ENCODE measurements at places on chromosomes 6 and 20.

GRCh38 chr6:105753620-105754211 is 332.4 kb upstream of the PRDM1 start:
- no peak for DNase-seq

- no peak for DNase-seq
Observed at GRCh38 chr20:62709537-62709905, 885 bp downstream of the NTSR1 start.

- DNase-seq: no peak
Observed at GRCh38 chr6:80608881-80609280, 502.4 kb downstream of the BCKDHB start.

DNA sequence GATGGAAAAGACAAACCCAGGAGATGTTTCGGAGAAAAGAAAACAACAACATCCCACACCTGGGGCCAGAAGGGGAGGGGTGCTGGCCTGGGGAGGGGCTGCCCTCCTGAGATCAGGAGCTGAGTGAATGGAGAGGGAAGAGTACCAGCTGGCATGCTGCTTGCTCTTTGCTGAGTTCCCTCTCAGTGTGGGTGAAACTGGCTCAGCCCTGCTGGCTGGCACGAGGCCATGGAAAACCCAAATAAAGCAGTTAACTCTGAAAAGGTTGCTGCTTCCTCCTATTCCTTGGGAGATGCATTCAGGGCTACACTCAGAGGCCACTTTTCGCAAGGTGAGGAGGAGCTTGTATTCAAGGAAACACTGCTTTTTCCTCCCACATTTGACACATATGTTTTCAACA is 8.0 kb upstream of the KCNK16 start:
- DNase-seq: no peak

DNA sequence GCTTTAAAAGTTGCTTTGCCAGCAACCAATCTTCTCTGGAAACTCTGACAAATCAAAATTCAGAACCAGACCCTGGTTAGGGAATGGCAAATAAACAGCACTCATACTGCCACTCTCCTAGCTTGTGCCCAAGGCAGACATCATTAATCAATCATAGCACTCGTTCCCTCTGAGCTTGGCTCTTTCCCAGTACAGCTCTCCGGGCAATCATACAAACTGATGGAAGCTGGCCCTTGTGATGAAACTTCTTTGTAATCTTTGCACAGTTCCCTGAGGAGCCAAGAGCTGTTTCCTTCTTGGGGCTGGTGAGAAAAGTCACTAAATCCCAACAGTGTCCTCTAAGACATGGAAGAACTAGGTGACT is 34.7 kb downstream of the KIAA1755 start:
- DNase-seq: no peak

DNA sequence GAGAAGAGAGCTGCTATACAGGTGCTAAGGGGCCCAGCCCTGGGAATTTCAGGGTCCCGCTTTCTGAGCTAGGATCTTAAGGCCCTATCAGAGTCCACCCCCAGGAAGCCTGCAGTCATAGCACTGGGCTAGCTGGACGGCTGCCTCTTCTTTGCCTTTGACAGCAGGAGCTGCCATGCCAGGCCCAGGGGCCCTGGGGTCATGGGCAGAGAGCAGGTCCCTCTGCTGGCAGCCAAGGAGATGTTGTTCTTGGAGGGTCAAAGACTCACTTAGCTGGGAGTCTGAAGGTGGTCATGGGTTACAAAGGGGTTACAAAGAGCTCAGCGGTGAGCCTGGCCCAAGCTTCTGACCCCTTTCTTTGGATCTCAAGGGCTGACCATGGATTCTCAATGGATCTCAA is 52.7 kb downstream of the RPP21 start:
- no peak for DNase-seq

GRCh38 chr20:4780245-4780644 is 58.5 kb downstream of the PRND start:
- DNase-seq: no peak

DNA sequence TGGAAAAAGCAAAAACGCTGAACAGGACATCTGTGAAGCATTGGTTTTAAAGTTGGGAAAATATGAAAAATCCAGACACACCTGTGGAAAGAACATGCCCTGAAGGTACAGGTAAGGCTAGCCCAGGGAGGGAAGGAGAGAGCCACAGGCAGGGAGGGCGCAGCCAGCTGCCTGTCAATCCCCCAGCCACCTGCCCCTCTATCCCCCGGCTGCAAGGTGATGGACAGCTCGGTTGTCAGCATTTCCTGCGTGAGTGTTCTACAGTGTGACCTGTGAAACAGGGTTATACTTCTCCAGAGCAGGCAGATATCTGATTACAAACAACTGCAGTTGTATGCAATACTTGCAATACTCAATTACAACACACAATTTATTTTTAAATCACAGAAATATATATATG is 358.1 kb downstream of the SMOC2 start:
- no peak for DNase-seq

GRCh38 chr6:7587631-7588100 is 2.3 kb upstream of the SNRNP48 start:
- no peak for DNase-seq

- DNase-seq: no peak
Observed at GRCh38 chr6:155128977-155129376, 133.9 kb downstream of the TIAM2 start.

GRCh38 chr6:149922642-149923326 is at the start of gene RAET1G:
TSS of gene RAET1G (minus strand) at chr6:149923121. CDS start at chr6:149923010, 111 bp downstream.
- DNase-seq: peak; percentile 91

DNA sequence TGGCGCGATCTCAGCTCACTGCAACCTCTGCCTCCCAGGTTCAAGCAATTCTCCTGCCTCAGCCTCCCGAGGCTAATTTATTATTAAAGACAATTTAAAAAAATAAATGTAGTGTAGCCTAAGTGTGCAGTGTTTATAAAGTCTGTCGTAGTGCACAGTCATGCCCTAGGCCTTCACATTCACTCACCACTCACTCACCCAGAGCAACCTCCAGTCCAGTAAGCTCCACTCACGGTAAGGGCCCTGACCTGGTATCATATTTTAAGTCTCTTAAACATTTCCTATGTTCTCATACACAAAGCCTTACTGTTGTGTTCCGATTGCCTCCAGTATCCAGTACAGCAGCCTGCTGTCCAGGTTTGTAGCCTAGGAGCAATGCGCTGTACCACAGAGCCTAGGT is 168.2 kb upstream of the FOXQ1 start:
- no peak for DNase-seq

GRCh38 chr6:145783796-145784195 is 30.8 kb downstream of the FBXO30 start:
- no peak for DNase-seq

DNA sequence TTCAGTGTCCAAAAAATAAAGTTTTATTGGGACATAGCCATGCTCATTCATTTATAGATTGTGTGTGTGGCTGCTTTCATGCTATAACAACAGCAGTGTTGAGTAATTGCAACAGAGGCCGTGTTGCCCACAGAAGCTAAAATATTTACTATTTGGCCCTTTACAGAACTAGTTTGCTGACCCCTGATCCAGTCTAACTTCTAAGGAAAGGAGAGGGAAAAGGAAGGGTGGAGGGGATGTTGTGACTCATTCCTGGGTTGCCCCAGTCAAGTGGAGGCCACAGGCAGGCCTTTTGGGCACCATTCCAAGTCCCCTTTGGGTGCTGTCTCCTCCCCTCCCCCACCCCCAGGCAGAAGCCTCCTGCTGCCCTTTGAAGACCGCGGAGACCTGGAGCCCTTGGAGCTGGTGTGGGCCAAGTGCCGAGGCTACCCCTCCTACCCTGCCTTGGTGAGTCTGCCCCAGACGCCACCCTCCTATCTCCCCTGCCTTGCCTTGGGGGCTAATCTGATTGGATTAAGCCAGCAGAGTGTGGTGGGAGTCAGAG is 28.4 kb downstream of the BRPF3 start:
- DNase-seq: no peak

GRCh38 chr6:75444899-75445298 is 48.7 kb downstream of the FILIP1 start:
- DNase-seq: no peak

DNA sequence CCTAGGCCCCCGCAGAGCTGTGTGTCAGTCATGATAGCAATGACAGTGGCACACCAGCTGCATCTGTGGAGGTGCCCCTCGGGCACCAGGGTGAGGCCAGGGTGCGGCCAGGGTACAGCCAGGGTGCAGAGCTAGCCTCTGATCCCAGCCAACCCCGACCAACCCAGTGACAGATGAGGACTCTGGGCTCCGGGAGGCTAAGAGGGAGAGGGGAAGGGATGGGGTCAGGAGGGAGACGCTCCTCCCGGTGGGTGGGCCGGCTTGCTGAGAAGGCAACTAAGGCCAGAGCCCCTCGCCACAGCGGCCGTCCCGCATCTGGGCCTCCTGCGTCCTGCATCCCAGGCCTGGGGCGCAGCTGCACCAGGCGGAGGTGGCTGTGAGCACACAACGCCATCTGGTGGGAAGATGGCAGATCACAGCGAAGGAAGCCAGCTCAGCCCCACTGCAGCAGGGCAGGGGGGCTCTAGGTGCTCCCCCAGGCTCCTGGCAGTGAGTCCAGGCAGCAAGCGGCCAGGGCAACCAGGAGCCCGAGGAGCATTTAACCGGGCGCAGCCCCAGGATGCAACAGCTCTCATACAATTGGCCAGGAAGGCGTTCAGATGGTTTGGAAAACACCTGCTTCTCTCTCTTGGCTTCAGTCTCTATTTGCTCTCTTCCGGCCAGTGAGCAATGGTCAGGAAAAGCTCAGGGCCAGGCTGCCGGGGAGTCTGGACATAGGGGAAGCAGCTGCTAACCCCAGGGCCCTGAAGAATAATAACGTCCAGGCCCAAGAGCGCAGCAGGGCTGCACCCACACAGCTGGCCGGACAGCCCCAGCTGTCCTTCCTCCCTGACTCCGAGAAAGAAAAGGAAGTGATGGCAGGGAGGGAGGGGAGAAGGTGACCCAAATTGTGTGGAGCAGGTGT is 169.4 kb downstream of the TAF4 start:
- peak; percentile 36 for DNase-seq

- no peak for DNase-seq
Observed at GRCh38 chr6:9095729-9096128, 660.4 kb upstream of the SLC35B3 start.

DNA sequence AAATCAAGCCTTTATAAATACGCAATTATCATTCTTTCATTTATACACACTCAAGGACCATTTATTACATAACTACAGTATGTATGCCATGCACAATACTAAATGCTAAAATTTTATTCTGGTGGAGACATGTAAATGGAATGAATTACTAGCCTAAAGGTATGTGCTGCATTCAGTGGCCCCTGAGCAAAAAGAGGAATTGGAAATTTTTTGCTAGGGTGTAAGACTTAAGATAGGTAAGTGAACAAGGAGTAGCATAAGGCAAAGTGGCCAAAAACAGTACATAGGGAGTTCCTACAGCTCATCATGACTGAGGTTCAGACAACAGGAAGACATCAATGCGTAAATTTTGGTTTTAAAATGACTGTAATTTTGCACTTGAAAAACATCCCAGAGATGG is 2.3 kb upstream of the MTFR2 start:
- no peak for DNase-seq

DNA sequence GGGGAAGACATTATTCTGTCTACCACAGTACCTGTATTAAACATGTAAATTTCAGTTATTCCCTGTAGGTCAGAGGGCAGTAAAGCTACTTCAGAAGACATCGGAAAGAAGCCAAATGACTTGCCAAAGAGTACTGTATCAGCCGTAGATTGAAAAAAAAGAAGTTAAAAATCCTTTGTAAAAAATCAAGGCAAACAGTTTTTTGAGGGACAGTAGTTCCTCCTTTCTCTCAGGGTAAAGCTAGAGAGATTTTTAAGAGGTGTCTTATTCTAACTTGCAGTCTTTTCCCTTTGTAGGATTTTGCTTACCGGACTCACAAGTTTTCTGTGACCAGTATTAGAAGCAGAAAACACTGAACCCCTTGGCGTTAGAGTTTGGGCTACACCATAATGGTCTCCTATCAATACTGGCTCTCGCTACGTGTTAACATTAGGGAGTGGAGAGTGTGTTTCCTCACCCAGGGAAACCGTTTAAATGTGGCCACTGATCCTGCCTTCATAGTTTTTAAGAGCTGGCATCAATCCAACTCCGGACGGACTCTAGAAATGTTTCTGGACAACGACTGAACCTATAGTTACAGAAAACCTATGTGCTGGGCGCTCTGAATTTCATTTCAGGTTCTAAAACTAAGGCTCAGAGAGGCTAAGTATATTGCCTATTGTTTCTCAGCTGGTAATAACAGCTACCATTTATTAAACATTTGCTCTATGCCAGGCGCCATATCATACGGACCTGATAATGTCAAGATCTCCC is 1.3 kb upstream of the ASXL1 start:
- DNase-seq: no peak

DNA sequence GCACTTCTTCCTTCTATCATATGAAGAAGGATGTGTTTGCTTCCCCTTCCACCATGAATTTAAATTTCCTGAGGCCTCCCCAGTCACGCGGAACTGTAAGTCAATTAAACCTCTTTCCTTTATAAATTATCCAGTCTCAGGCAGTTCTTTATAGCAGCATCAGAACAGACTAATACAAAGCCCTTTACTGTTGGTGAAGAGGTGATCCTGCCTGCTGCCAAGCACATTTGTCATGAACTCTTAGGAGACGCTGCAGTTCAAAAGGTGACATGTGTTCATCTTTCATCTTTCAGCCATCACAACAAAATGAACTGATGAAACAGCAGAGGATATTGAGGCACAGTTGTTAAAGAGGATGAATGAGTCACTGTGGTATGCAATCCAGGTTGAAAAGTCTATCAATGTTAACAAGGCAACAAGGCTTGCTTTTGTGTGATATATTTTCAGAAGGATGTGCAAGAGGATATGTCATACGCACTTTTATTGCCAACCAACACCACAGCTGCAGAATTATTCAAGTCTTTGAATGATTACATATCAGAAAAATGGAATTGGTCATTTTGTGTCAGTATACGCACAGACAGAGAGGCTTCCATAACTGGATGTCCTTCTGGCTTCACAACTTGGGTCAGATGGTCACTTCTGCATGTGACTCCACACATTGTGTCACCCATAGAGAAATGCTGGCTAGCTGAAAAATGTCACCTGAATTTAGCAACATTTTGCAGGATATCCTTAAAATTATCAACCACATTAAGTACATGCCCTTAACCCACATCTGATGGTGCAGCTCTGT is 52.4 kb upstream of the PLN start:
- DNase-seq: no peak

- no peak for DNase-seq
Observed at GRCh38 chr6:85917522-85917921, 274.8 kb upstream of the SYNCRIP start.

DNA sequence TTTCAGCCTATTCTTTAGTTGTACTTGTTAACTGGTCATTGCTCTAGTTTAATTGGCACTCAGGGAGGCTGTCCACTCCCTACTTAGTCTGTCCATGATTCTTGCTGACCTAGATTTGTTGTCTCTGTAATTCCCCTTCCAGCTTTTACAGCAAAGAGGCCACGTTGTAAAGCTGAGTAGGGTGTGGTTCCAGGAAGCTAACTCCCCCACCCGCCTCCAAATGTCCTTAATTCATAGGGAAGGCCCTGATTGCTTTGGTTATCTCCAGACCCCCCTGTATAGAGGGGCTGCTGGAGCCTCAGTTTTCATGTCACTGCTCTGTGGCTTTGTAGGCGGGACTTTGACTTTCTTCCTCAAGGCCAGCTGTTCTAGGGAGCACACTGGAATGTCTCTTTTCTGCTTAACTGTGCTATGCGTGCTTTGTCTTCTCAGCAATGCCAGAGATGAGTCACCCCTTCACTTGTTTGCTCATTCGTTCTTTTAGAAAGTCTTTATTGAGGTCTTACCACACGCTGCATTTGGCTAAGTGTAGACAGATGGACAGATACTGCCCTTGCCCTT is 175.1 kb upstream of the JAG1 start:
- no peak for DNase-seq
